ENCODE measurements at places on chromosomes 2 and 18. TPM values are rescaled to one million over a fixed set of nuclear protein-coding genes. Genes with fewer than 3 reads are reported as not detected.

Gene ADI1
- 98.8 TPM for total RNA-seq

Gene ZNF514
- 0.58 TPM for total RNA-seq

Gene PLB1
- total RNA-seq, result 1.8 TPM

Gene GPC1
- total RNA-seq, result 49.0 TPM

Gene PPP4R3B
- total RNA-seq, result 37.9 TPM

Gene SPHKAP
- not detected for total RNA-seq

Gene LAMA1
- total RNA-seq, result 12.2 TPM

Gene TMEM17
- total RNA-seq, result 3.9 TPM

- DNase-seq, result no peak
Observed at GRCh38 chr2:16785149-16785548, 119.5 kb upstream of the CYRIA start.

- peak; percentile 53 for DNase-seq
Observed at GRCh38 chr2:69082430-69082997, 69.5 kb downstream of the ANTXR1 start.

- no peak for DNase-seq
Observed at GRCh38 chr18:58894930-58895329, 30.3 kb downstream of the ZNF532 start.

DNA sequence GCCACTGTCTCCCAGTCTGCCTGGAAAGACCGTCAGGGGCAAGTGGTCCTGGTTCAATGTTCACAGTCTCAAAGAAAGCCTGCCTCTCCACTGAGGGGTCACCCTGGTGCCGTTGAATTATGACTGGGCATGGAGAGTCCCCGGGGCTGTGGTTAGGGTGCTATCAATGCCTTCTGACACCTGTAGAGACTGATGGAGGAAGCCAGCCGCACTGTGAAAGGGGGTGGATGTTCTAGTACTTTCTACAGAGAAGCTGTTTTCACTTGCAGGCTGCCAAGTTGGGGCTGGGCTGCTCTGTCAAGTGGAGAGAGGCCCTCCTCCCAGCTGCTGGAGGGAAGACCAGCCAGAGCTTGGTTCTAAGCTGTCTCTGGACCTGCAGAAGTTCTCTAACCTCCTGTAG is 80.5 kb downstream of the BCL2L11 start:
- DNase-seq, result no peak

DNA sequence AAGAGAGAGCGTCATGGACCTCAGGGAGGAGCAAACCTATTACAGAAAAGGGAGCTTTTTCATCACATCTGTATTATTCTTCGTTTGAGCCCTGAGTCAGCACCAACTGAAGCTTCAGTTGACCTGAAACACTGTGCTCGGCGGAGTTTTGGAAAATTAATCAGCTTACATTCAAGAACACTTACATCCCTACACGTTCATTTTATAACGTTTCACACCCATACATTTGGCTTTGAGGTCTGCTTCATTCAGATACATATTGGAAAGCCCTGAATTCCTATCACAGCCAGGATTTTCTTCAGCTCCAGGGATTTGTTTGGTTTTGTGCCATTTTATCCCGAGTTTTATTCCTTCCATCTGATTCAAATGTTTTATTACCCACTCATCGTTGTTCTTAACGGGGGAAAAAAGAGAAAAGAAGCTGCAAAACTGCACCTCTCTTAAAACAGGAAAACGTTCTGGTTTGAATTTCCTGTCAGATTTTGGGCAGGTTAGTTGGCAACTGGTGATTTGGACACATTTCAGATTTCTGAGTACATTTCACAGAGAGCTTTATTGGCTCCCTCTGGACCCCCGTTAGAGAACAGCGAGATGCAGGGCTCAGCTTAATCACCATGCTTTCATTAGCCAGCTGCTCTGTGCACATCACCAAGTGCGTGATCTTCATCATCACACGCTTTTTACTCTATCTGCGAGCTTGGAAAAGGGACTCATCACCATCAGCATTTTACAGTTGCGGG is 88.8 kb downstream of the CDC42EP3 start:
- DNase-seq, result no peak

DNA sequence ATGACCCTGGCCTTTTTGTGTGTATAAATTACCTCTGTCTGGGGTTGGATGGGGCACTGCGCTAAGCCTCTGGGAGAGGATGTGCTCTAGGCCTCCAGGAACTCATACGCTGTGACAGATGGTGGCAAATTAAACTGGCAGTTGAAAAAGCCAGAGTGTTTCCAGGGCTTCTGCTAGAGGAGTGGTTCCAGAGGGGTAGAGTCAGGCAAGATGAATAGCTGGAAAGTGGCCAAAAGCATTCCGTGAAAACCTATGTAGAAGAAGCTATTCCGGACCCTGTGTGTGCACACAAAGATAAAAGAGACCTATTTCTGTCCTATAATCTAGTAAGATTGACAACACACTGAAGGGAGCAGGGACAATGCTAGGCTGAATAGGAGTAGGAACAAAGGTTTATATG is 84.8 kb downstream of the ACTR3 start:
- no peak for DNase-seq

DNA sequence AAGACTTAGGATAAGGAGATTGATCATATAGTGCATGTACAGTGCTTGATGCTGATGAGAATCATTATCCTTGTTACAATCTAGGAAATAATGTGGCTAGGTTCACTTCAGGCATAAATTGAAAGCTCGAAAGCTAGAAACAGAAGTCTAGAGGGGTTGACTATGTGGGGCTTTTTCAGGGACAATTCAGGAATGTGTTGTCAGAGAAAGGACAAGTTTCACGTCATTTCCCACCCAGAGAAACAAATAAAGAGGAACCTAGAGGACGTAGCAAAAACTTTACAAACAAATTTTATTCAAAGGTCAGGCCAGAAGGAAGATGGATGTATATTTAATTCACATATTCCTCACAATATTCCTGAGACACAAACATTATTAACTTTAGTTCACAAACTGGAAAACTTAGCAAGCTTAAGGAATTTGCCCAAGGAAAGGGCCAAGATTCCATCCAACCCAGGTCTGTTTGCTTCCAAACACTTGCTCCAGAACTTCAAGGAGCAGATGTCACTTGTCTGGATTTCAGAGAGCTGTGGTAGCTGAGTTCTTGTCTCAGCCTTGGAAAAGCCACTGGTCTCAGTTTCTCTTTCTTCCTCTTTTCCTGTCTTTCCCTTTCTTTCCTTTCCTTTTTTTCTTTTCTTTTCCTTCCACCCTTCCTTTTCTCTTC is 7.4 kb downstream of the CYRIA start:
- DNase-seq, result no peak

GRCh38 chr2:151260573-151261230 is 961 bp downstream of the RBM43 start:
- DNase-seq, result peak; percentile 20

DNA sequence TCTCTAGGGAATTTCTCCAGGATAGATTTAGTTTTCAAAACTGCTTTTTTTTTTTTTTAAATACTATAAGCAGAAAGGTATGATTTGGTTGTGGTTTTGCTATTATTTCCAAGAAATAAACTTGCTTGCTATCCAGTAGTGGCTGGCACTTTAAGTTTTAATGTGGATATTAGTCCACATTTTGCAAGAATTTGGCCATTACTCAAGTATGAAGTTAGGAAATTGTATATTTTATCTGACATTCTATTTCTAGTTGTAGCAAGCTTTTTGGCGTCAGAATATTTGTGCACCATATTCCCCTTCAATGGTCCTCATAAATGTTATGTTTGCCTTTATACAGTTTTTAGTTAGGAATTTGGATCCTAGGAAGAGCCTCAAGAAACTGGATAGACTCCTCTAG is 226.3 kb downstream of the ZNF521 start:
- no peak for DNase-seq

GRCh38 chr2:135701442-135701841 is 40.2 kb upstream of the UBXN4 start:
- peak; percentile 39 for DNase-seq

GRCh38 chr2:197298609-197299008 is 12.0 kb downstream of the ANKRD44 start:
- no peak for DNase-seq

DNA sequence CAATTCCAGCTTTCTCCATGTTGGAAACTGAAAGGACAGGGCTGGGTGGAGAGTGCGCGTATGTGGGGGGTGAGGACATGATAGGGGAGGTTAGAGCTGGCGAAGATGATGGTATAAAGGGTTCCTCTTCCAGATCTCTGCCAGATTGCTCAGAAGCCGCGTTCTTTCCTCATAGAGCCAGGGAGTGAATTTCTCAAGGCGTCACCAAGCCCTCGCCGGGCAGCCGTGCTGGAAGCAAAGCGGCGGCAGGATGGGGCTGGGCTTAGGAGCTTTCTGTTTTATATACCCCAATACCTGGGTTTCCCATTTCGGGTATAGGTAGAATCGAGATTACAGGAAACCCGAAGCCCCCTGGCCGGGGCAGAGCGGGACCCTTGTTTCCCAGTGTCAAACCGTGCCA is 43.8 kb downstream of the DDX18 start:
- no peak for DNase-seq
